ENCODE measurements at places on chromosomes 1 and 21.

DNA sequence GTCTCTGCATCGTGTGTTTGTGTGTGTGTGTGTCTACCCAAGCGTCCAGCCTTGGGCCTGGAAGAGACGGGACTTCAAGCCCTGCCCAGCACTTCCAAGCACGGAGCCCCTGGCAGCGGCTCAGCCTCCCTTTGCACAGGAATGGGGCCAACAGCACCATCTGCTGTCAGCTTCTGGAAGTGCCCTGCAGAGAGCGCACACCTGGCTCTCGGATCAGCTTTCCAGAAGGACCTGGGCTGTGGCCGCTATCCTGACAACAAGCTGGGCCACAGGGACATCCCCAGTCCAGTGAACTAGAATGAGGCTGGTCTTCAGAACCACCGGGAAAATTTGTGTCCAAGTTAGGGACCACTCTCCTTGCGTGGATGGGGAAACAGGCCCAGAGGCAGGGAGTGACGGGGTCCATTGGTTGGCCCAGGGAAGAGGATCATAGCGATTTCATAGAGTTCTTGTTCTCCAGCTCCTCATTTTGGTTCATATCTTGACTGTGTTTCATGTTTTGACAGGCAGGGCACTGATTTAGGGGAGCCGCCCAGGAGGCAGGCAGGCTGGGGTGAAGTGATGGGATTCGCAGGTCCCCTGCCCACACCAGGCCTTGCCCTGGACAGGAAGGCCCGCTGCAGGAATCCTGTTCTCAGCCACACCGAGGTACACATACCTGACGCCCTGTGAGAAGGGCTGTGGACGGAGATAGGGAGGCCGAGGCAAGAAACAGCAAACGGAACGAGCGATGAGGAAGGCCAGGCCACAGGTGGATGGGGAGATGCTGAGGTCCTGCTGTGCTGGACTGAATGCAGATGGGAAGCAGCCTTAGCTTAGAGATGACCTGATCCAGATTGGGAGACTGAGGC is 38.4 kb downstream of the TAS1R2 start:
- peak; percentile 55 for DNase-seq

GRCh38 chr1:54186056-54186455 is 13.8 kb downstream of the CYB5RL start:
- DNase-seq: no peak

DNA sequence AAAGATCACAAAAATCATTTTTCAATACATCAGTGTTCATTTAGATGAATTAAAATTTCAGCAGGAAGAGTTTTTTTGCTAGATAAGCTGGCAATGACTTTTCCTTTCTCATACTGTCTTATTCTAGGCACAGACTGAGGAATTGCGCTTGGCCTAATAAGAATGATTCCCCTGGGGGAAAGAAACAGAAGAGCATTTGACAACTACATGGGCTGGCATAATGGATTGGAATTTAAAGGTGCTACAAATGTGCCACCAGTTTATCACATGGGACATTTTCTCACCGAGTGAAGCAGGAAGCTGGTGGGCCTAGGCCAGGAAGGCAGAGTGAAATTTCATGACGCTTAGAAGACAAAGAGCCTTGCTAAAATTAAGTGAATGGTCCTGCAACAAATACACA is 39.3 kb downstream of the CDKN2C start:
- DNase-seq: no peak

- DNase-seq: peak; percentile 89
Measured at GRCh38 chr1:212355230-212355969, 59.3 kb downstream of the PACC1 start.

GRCh38 chr1:27138927-27139326 is 16.0 kb downstream of the SLC9A1 start:
- no peak for DNase-seq

DNA sequence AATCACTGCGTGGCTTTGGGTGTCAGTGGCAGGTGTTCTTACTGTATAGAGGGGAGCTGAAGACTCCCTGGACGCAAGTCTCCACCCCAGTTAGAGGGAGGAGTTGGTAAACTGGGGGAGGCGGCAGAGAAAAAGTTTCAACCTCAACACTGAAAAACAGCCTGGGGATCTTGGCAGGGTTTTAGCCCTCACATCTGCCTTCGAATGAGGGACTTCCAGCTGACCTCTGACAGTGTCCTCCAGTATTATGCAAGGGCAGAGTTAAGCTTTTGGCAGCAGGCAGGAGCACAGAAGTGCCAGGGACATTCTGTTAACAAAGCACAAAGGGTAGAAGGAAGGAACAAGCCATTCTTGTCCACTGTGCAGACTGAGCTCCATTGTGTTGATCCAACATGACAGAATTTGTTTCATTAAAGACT is 41.2 kb upstream of the RAB4A start:
- no peak for DNase-seq

DNA sequence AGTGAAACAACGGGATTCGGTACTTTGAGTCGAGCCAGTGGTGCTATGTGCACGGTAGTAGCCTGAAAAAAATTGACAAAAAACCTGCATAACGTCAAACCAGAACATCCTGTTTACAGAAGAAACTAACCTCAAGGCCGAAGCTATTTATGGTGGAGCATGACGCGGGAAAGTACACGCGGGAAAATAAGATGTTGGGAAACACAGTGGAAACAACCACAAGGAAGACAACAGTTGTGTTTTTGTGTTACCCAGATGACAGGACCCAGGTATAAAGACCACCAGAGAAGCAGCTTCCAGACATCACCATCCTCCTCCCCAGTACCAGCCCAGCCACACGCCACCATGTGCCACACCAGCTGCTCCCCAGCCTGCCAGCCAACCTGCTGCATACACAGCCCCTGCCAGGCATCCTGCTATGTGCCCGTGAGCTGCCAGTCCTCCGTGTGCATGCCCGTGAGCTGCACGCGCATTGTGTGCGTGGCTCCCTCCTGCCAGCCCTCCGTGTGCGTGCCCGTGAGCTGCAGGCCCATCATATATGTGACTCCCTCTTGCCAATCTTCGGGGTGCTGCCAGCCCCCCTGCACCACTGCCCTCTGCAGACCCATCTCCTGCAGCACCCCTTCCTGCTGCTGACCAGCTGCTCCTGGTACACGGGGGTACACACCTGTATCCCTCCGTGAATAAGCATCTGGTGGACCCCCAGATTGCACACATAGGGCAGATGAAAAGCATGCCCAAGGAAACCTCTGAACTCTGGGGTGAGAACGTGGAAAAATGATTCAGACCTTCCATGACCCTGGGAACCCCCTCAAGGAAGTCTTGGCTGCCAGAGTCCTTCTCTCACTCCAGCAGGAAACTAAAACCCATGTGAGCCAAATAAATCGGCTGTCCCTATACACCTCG is at the start of gene KRTAP12-3:
Gene KRTAP12-3, plus strand, starts transcription at position 298 of the 906 bp plus-strand sequence. Its CDS starts 48 bp downstream, at position 346.
- no peak for DNase-seq

GRCh38 chr1:199264911-199265310 is 626.1 kb downstream of the PTPRC start:
- DNase-seq: peak; percentile 45

- peak; percentile 31 for DNase-seq
Measured at GRCh38 chr1:179586107-179586823, 5.4 kb upstream of the TDRD5 start.

DNA sequence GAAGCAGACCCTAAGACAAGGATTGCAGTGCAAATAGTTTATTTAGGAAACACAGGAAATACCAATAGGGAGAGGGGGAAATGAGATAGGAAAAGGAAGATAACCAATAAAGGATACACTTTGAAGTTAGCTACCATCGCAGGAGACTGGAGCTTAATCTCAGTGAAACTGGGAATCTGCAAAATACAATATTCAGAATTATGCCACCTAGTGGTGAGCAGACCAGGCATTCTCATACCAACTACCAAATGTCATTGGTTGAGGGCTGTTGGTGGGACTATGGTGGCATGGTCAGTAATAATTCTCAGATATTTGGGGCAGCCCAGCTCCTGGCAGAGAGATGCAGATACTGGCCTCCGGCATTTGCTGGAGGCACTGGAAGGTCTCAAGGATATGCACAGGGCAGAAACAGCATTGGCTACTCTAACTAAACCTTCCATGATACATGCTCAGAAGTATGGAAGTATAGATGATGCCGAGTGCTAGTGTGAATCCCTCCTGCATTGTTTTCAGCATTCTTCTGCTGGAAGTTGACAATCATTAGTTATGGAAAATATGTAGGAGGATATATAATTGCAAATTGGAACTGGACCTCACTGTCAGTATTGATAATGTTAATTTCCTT is 11.8 kb upstream of the ZFP69B start:
- DNase-seq: no peak

DNA sequence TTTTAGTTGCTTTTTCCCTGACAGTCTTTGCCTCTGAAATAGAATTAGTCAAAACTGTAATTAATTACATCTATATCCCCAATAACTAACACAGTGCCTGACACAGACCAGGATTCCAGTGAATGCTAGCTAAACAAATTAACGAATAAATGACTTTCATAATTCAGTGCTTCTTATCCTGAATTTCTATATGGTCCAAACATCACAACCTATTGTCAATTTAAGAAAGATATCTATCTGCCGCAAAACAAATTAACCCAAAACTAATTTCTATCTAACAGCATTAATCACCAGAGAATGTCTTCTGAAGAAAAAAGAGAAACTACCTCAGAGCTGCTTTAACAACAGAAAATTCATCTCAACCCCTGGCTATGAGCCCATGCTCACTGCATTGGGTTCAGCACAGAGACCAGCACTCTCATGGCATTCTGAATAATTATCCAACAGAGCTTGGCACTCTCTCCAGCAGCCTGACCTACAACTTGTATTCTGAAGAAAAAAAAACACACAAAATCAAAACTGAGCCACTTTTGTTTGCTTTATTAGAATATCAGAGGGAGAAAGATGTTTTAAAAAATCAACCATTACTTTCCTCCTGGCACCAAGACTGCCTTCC is 547.3 kb upstream of the BEND5 start:
- no peak for DNase-seq

GRCh38 chr1:178284058-178284457 is 190.2 kb downstream of the RASAL2 start:
- DNase-seq: no peak

GRCh38 chr1:236800623-236801022 is 5.5 kb downstream of the MTR start:
- no peak for DNase-seq

DNA sequence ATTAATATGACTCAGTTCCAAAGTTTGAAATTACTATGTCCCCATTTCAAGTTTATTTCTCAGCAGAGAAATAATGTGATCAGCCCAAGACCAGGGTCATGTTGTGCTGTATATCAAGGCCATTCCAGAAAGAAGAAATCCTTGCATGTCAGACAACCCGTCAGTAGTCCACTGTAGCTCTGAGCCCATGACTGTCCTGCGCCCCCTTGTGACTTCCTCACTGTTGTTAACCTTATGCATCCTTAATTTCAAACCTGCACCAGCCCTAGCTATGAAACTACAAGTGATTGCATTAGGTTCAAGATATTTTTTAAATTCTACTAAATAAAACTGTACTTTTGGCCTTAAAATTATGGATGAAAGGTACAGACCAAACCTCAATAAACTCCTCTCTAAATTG is 133.0 kb downstream of the LRRC7 start:
- DNase-seq: peak; percentile 31

DNA sequence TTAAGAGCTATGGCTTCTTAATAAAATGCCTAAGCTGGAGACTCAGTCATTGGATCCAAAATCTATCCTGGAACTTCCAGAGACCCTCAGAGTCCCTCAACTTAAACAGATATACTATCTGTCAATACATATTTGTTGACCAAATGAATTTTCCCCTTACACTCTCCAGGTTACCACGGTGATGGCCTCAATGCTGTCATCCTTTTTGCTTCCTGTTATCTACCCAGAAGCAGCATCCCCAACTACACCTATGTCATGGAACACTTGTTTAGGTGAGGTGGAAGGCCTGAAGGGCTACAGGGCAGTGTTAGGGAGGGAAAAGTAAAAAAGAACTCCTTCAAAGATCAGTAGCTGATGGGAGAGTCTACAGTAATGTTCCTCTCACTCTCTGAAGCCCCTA is 4.4 kb upstream of the C1orf56 start:
- no peak for DNase-seq

DNA sequence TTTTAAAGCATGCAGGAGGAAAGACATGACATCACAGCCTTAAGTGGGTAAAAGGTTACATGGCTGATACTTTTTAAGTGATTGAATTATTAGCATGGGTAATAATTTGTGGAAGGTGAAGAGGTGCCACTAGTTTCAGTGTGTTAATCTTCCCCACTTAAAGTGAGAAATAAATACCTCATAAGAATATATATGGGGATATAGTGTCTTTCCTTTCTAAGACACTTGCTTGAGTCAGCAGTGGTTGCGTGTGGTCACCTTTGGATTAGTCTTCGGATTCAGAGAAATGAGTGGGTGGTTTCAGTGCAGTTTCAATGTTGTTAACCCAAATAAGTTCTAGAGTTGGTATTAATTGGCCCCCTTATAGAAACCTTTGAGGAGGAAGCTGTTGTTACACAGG is 94.1 kb downstream of the ADGRL2 start:
- no peak for DNase-seq

DNA sequence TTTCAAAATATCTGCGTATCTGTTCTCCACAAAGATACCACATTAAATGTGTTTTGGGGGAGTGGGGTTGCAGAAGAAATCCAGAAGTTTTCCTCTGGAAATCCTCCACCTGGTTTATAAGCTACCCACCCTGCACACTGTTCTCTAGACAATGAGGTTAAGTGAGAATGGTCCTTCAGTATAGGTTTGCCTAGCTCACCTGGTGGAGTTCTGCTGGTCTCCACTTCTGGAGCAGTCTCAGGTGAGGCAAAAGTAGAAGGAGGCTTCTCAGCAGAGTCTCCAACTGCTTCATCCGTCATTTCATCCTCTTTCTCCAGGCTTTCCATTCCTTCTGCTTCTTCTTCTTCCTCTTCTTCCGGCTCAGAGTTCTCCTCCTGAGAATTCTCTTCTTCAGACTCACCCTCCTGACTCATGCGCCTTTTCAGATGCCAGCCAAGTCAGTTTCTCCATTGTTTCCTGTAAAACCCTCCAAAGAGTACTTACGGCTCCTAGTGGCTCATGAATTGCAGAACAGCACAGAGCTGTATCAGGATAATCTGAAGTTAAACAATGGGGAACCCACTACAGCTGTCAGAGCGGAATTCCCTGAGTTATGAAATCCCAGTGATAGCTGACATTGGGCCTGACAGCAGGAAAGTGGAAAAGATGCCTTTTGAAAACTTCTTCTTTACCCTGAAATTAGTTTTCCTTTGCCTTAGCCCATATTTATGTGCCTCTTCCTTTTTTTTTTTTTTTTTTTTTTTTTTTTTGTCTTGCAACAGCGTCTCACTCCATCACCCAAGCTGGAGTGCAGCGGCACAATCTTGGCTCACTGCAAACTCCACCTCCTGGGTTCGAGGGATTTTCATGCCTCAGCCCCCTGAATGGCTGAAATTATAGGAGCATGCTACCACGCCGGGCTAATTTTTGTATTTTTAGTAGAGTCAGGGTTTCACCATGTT is 38.5 kb downstream of the MSTO1 start:
- peak; percentile 91 for DNase-seq

Data from fibroblast of skin of abdomen (primary cell).